ENCODE measurements at places on chromosomes 3 and 15.

GRCh38 chr3:4580346-4581123 lies 87.4 kb downstream of the ITPR1 start:
- H3K27ac ChIP-seq, result peak overlapping the region; percentile 4
- H3K27me3 ChIP-seq, result no peaks in the 10 kb centered on the region
- H3K4me3 ChIP-seq, result no peak overlapping the region

DNA sequence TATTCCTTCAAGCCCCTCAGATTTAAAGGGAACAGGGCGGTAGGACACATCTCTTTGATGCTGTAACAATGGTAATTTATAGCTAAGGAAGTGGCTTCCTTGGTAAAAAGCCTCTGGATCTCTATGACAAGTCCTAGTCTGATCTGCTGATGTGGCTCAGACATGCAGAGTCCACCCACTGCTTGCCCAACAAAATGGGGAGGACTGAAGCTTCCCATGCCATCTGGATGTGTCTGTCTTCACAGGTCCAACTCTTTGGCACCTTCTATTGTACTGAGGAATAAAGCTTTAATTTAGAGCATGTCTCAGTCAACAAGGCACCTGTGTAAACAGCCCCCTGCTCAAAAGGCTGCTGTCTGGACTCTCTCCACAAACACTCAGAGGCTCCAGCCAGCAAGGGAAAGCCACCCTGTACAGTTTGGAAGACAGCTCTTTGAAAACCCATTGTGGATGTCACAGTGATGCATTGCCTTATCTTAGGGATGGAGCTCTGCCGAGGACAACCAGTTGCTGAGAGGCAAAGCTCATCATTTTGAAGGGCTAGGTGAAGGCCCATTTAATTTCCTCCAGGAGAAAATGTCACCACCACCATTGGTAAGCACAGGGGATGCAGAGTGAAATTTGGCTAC lies 348.6 kb upstream of the GRM7 start:
- no peak overlapping the region for H3K27ac ChIP-seq
- no peaks in the 10 kb centered on the region for H3K27me3 ChIP-seq
- no peaks in the 10 kb centered on the region for H3K4me1 ChIP-seq
- DNase-seq, result no peak
- no peak overlapping the region for H3K4me3 ChIP-seq
- H3K36me3 ChIP-seq, result no peaks in the 10 kb centered on the region

DNA sequence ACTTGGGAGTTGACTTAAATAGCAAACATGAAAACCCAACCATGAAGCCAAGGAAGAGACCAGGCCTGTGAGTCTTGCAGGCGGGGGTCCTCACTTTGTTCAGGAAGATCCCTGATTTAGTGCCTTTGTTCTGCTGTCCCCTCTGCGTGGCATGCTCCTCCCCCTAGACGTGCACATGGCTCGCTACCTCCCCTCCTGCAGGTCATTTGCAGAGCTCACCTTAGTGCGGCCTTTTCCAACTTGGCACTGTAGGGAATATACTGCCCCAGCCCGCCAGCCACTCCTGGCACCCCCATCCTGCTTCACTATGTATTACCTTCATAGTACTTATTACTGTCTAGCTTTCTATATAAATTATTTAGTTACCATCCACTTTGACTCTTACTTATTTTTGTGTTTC lies 18.3 kb downstream of the GXYLT2 start:
- H3K4me1 ChIP-seq, result no peaks in the 10 kb centered on the region
- DNase-seq, result no peak
- no peak overlapping the region for H3K27ac ChIP-seq
- peaks cover 3% of the 10 kb centered on the region for H3K27me3 ChIP-seq
- H3K4me3 ChIP-seq, result no peak overlapping the region

DNA sequence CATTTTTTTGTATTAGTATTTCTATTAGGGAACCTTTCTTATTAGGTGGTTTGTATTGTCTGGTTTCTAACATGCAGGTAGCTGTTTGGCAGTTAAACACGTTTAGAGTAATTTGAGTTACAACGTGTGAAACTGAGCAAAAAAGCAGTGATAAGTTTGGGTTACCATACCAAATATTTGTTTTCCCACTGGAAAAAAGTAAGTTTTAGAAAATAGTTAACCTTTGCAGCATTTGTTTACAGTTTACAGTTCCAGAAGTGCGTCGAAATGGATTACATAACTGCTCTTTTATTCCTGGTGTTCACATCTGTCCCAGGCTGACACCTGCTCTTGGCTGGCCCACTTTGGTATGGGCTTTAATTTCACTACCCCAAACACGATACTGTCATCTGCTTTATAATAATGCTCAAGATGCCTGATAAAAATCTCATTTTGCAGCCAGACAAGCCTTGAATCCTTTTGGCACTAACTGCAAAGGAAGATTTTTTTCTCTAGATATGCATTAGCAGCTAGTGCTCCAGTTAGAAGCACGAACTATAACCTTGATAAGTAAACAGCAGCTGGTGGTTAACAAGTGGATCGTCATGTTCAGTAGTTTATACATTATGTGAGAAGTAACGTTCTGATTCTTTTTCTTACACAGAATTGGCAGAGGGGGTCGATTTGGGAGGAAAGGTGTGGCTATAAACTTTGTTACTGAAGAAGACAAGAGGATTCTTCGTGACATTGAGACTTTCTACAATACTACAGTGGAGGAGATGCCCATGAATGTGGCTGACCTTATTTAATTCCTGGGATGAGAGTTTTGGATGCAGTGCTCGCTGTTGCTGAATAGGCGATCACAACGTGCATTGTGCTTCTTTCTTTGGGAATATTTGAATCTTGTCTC lies 5.3 kb downstream of the EIF4A2 start:
- peak overlapping the region; percentile 99 for H3K4me3 ChIP-seq
- peaks cover 2% of the 10 kb centered on the region for H3K27me3 ChIP-seq
- DNase-seq, result no peak

DNA sequence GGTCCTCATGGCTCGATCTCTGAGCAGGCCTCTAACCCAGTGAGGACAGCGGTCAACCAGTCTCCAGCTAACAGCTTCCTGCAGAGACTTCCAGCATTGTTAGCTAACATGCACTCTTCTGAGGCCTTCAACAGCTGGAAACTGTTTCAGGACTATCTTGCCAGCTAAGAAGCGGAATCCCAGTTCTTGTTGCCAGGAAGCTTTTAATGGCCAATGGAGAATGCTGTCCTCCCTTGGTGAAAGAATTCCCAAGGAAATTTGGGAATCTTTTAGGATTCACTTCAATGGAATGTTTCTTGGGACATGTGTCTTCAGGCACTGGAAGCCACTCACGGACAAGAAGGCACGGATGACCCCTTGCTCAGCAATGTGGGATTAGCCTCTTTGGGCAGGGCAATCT lies 91.7 kb downstream of the CEMIP start:
- no peak for DNase-seq
- H3K36me3 ChIP-seq, result no peaks in the 10 kb centered on the region
- H3K4me3 ChIP-seq, result no peak overlapping the region
- H3K27ac ChIP-seq, result no peak overlapping the region

- DNase-seq, result peak; percentile 89
- peaks cover 16% of the 10 kb centered on the region for H3K36me3 ChIP-seq
- H3K4me1 ChIP-seq, result peaks cover 33% of the 10 kb centered on the region
- peak overlapping the region; percentile 95 for H3K4me3 ChIP-seq
- peaks cover 11% of the 10 kb centered on the region for H3K27me3 ChIP-seq
Measured at GRCh38 chr3:138186803-138187295, 252 bp upstream of the ARMC8 start.

GRCh38 chr3:11221818-11222415 lies 50.3 kb upstream of the ATG7 start:
- peaks cover 17% of the 10 kb centered on the region for H3K4me1 ChIP-seq
- H3K36me3 ChIP-seq, result no peaks in the 10 kb centered on the region
- H3K4me3 ChIP-seq, result no peak overlapping the region
- DNase-seq, result no peak
- no peak overlapping the region for H3K27ac ChIP-seq

- H3K27ac ChIP-seq, result no peak overlapping the region
- H3K4me3 ChIP-seq, result no peak overlapping the region
- peaks cover 2% of the 10 kb centered on the region for H3K27me3 ChIP-seq
Measured at GRCh38 chr15:83474578-83474977, 27.4 kb downstream of the SH3GL3 start.

DNA sequence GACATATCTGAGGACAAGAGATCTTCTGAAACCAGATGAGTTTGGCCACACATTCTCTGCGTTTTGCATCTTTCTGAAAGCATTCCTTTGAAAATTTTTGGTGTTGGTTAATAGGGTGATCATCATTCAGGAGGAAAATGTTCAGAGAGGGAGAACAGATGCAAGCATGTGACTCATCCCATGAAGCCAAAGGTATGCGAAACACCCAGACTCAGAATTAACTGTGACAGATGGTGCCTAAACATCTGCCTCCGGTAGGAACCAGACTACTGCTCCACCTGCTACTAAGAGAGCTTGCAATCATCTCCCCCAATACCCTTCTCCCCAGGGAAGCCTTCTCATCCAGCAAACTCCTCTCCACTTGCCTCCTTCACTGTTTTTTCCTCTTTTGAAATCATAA lies 46.2 kb downstream of the TRIM69 start:
- H3K27ac ChIP-seq, result no peak overlapping the region
- H3K4me3 ChIP-seq, result no peak overlapping the region
- no peaks in the 10 kb centered on the region for H3K27me3 ChIP-seq
- H3K36me3 ChIP-seq, result no peaks in the 10 kb centered on the region
- DNase-seq, result no peak
- H3K4me1 ChIP-seq, result peaks cover 40% of the 10 kb centered on the region

GRCh38 chr3:13020159-13020750 lies 53.0 kb downstream of the IQSEC1 start:
- no peaks in the 10 kb centered on the region for H3K36me3 ChIP-seq
- no peaks in the 10 kb centered on the region for H3K27me3 ChIP-seq
- H3K27ac ChIP-seq, result peak overlapping the region; percentile 50
- peaks cover 53% of the 10 kb centered on the region for H3K4me1 ChIP-seq
- peak overlapping the region; percentile 80 for H3K4me3 ChIP-seq
- DNase-seq, result no peak

DNA sequence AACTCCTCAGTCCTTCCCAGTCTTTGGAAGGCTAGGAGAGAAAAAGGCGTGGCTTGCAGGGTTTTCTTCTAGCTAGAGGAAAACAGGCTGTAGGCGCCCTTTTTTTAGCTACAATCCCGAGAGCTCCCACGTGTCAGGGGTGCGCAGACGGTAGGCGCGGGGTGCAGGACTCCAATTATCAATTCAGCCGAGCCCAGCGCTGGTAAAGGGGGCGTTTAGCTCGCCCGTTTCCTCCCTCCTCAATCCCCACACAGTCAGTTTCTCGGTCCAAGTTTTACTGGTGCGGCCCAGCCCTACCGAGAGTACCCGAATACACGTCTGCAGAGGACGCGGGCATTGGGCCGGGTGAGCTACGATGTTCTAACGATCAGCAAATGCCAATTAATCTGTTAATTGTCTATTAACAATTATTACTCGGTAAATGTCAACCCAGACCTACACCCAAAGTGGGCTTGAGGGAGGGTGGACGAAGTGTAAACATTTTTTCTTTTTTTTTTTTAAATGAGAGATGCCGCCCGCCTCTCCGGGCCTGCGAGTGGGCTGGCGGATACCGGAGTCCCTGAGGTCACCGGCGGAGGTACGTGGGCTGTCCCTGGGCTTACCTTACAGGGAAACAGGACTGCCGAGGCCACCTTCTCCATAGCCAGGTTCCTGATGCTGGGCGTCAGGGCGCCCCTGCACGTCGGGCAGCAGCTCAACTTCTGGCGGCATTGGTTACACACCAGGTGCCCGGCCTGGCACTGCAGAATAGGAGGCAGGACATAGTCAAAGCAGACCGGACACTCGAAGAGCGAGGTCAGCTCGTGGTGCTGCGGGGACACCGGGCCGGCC lies 923 bp downstream of the SIAH2 start:
- H3K4me1 ChIP-seq, result peaks cover 66% of the 10 kb centered on the region
- peaks cover 1% of the 10 kb centered on the region for H3K27me3 ChIP-seq
- DNase-seq, result peak; percentile 40

- H3K27me3 ChIP-seq, result no peaks in the 10 kb centered on the region
- no peaks in the 10 kb centered on the region for H3K4me1 ChIP-seq
- DNase-seq, result no peak
- H3K4me3 ChIP-seq, result no peak overlapping the region
- no peak overlapping the region for H3K27ac ChIP-seq
- peaks cover 43% of the 10 kb centered on the region for H3K36me3 ChIP-seq
Measured at GRCh38 chr3:138241676-138242075, 54.6 kb downstream of the ARMC8 start.

GRCh38 chr3:13417166-13417947 lies 2.8 kb downstream of the NUP210 start:
- H3K4me1 ChIP-seq, result peaks cover 79% of the 10 kb centered on the region
- no peak for DNase-seq
- peak overlapping the region; percentile 93 for H3K4me3 ChIP-seq
- H3K27ac ChIP-seq, result peak overlapping the region; percentile 95

DNA sequence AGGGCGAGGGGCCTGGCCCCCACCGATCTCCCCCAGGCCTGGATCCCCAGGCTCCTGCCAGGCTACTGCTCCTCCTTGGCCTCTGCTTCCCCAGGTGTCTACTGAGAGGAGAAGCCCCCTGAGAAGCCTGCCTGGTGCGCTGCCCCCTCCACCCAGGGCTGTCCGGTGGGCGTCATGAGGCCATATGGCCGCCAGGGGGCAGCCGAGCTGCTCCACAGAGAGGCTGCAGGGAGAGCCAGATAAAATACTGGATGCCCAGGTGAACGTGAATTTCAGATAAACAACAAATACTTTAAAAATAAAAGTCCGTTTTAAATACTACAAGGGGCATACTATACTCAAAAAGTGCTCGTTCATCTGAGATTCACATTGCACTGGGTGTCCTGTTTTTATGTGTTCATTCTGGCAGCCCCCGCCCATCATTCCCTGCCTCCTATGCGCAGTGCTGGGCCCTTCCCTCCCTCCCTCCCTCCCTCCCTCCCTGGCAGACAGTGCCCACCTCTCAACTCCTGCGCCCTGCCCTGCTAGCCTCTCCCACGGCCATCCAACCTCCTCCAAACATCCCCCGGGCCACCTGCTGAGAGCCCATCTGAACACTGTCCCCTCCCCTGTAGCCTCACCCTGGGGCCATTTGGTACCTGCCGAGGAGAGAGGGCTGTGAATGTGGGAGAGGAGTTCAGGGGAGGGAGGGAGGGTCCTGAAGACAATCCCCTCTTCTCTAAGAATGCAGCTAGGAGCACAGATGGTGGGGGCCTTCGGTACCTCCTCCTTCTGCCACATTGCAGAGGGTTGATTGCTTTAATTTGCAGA lies 29.6 kb downstream of the PSTPIP1 start:
- no peaks in the 10 kb centered on the region for H3K27me3 ChIP-seq
- H3K4me1 ChIP-seq, result peaks cover 55% of the 10 kb centered on the region
- DNase-seq, result peak; percentile 81

GRCh38 chr15:101206176-101206591 lies 45.7 kb downstream of the CHSY1 start:
- H3K4me1 ChIP-seq, result peaks cover 95% of the 10 kb centered on the region
- H3K4me3 ChIP-seq, result peak overlapping the region; percentile 73
- H3K27ac ChIP-seq, result peak overlapping the region; percentile 98
- DNase-seq, result peak; percentile 79
- H3K27me3 ChIP-seq, result no peaks in the 10 kb centered on the region

DNA sequence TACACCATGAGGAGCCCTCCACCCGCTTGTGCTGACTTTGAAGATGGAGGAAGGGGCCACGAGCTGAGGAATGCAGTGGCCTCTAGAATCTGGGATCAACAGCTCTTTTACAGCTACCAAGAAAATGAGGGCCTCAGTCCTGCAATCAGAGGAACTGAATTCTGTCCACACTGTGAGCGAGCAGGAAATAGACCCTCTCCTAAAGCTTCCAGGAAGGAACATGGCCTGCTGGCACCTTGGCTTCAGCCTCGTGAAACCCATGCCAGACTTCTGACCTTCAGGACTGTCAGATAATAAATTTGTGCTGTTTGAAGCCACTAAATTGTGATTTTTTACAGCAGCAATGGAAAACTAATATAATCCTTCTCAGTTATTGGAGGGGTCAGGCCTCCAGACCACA lies 61.9 kb downstream of the RAB11A start:
- DNase-seq, result no peak
- no peaks in the 10 kb centered on the region for H3K4me1 ChIP-seq
- no peaks in the 10 kb centered on the region for H3K27me3 ChIP-seq

Data from activated naive CD8-positive, alpha-beta T cell treated with anti-CD3 and anti-CD28 coated beads, Interleukin-2, amount 50 U/mL, for 24 hours (primary cell).